Karpas-422 (cell line): ENCODE measurements at places on chromosomes 7 and 10. TPM values are rescaled to one million over a fixed set of nuclear protein-coding genes. Genes with fewer than 3 reads are reported as not detected.

The NME8 gene
- total RNA-seq = not detected in 2 replicates

The WNT8B gene
- not detected in 2 replicates for total RNA-seq

The INHBA gene
- total RNA-seq = not detected in 2 replicates

- DNase-seq = no peak
Observed at GRCh38 chr10:62972103-62972502, 155.9 kb upstream of the EGR2 start.

- no peak for DNase-seq
Observed at GRCh38 chr7:153401795-153402720, 642.5 kb downstream of the ACTR3B start.

DNA sequence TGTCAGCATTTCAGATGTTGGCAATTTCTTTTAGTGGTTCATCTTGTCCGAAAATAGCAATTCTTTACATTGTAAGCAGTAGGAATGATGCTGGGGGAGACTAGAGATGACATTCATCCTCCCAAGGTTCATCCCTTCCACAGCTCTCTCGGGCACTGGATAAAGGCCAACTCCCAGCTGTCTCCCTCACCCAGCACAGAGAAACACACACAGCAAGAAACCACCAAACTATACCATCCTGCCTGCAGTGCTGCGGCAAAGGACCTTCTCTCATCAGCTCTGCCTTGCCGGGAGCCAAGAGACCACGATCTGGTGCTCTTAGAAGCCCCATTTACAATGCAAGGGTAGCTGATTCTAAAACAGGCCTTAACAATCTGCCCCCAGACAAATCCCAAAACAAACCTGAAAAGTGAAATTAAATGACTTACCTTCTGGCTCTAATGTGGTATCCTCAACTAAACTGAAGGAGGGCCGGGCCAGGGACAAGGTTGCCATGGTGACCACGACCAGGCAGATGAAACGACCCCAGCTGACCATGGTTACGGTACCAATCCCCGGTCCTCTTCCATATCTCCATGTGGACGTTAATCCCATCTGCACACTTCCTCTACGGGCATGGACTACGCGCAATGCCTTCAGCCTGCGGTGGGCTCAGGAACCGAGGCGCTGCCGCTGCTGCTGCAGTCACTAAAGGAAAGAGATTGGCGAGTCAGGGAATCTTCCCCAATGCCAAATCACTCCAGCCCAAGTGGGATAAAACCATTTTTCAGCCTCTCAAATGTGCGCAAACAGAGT is 4.8 kb downstream of the FGFR2 start:
- no peak for DNase-seq

The TEX47 gene
- not detected in 2 replicates for total RNA-seq

DNA sequence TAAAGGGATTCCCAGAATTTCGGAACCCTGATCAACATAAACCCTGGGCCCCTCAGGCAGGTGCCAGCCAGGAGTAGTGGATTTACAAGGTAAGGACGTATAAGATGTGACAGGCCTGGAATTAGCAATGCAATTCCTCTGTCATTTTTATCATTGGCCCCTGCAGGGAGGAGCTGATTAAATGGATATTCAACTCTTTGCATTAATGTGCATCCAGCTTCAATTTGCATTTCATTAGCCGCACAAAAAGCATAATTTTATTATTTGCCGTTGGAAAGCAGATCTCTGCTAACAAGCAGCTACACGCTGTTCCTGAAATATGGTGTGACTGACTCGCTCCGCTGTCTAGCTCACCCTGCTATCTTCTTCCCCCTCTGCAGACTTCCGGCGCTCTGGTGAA is 195.8 kb downstream of the RPS24 start:
- DNase-seq = no peak

DNA sequence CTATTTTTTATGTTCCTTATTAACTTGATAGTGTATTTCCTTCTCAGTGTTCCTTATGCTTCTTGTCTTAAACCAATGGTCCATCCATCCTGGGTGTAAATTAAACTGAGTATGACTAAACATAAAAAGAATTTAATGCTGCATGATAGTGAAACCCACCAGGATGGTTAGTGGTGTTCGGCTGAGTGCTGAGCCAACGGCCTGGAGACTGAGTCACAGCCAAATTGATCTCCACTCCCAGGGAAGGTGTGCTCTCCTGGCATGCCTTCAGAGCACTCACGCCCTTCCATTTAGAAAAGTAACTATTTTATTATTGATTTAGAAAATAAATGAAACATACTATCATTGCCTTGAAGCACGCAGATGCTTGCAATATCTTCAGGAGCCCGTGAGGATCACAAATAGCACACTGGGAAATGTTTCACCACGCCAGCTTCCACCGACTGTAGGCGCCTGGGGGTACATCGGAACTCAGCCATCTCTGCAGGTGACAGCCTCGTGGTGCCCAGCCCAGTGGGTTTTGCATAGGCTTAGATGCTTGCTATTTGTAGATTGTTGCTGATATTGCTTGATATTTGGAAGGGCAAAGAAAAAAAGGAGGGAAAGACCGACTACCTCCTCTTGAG is 40.0 kb upstream of the LOXL4 start:
- no peak for DNase-seq

GRCh38 chr10:80421050-80421706 is 12.8 kb downstream of the PRXL2A start:
- no peak for DNase-seq

The ACSL5 gene
- total RNA-seq = 55.6 and 63.6 TPM in 2 replicates

DNA sequence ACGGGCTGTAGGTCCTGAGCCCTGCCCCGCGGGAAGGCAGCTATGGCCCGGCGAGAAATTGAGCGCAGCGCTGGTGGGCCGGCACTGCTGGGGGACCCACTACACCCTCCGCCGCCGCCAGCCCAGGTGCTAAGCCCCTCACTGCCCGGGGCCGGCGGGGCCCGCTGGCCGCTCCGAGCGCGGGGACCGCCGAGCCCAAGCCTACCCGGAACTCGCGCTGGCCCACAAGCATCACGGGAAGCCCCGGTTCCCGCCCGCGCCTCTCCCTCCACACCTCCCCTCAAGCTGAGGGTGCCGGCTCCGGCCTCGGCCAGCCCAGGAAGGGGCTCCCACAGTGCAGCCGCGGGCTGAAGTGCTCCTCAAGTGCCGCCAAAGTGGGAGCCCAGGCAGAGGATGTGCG is 5.5 kb upstream of the CACUL1 start:
- DNase-seq = no peak

GRCh38 chr10:34127676-34128075 is 687.4 kb downstream of the PARD3 start:
- no peak for DNase-seq

The PRF1 gene
- total RNA-seq = 0.26 and 1.5 TPM in 2 replicates

DNA sequence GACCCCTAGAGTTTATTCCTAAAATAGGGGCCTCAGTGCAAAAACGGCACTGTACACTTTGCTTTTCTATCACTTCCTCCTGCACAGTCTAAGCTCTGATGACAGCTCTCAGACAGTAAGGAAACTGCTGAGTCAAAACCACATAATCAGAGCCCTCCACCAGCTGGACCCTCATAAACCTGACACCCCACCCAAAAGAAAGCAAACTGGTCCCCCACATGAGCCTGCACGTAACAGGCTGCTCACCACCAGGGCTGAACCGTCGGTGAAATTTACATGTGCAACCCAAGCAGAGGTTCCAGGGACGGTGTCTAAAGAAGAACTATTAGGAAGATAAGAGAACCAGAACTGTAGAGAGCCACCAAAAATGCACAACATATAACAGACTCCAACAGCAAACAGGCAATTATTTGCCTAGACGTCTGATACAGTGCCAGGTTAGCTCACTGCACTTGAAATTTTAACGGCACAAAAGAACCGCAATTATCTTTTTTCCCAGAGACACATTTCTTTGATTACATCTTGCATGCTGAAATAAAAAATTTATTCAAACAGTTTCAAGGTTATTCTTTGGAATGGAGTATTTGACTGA is 19.6 kb downstream of the SGMS1 start:
- no peak for DNase-seq
